ENCODE measurements at places on chromosomes 12 and 14. TPM values are rescaled to one million over a fixed set of nuclear protein-coding genes. Genes with fewer than 3 reads are reported as not detected.

CSRP2 gene
- total RNA-seq, result 405 TPM

CAPZA3 gene
- not detected for total RNA-seq

GRCh38 chr12:132657004-132657727, 30.0 kb downstream of the POLE start:
- peaks cover 11% of the 10 kb centered on the region for H3K36me3 ChIP-seq

DNA sequence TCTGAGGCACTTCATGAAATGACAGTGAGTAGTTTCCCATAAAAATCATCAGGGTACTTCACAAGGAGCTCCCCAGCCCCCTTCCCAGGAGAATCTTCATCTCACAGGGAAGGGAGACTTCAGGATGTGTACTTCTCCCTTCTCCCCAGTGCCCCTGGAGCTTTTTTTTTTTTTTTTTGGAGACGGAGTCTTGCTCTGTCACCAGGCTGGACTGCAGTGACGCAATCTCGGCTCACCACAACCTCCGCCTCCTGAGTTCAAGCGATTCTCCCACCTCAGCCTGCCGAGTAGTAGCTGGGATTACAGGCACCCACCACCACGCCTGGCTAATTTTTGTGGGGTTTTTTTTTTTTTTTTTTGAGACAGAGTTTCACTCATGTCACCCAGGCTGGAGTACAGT, 10.4 kb downstream of the ITPK1 start:
- H3K36me3 ChIP-seq, result no peaks in the 10 kb centered on the region
- no peaks in the 10 kb centered on the region for H3K27me3 ChIP-seq
- H3K27ac ChIP-seq, result no peak overlapping the region
- DNase-seq, result no peak

- no peaks in the 10 kb centered on the region for H3K36me3 ChIP-seq
- H3K4me1 ChIP-seq, result no peaks in the 10 kb centered on the region
- H3K27me3 ChIP-seq, result no peaks in the 10 kb centered on the region
- H3K4me3 ChIP-seq, result no peak overlapping the region
- DNase-seq, result no peak
These were observed 354.3 kb upstream of the SFSWAP start for GRCh38 chr12:131356485-131357184.

- H3K27ac ChIP-seq, result no peak overlapping the region
- H3K4me1 ChIP-seq, result no peaks in the 10 kb centered on the region
- H3K36me3 ChIP-seq, result no peaks in the 10 kb centered on the region
- H3K27me3 ChIP-seq, result no peaks in the 10 kb centered on the region
These were observed 39.8 kb downstream of the BAZ2A start for GRCh38 chr12:56590237-56590830.

DNA sequence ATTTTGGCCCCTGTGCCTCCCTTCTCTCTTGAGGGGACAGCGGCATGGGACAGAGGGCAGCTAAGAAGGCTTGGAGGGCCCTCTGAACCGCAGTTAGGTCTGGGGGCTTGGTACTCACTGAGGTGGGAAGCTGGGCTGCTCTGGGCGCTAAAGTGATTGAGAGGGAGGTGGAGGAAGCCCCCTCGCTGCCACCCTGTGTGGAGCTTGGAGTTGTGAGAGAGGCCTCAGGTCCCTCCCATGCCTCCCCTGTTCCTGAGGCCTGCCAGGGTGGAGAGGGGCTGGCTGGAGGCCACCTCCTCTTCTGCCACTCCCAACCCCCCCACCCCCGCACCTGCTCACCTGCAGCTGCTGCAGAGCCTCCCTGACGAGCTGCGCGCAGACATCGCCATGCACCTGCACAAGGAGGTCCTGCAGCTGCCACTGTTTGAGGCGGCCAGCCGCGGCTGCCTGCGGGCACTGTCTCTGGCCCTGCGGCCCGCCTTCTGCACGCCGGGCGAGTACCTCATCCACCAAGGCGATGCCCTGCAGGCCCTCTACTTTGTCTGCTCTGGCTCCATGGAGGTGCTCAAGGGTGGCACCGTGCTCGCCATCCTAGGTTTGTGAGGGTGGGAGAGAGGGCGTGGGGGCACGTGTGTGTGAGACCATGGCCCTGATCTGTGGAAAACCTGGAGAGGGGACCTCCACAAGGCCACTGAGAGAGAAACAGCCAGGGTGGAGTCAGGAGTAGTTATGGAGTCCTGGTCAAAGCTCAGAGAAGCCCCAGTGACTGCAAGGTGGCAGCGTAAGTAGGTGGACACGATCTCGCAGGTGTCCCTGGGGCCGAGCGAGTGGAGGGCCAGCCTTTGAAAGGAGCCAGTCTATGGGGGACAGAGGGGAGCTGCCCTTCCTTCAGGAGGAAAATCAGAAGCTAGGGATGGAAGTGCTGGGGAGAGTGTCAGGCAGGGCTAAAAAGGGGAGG, 11.2 kb downstream of the KCNH3 start:
- no peak for DNase-seq
- no peaks in the 10 kb centered on the region for H3K36me3 ChIP-seq
- no peak overlapping the region for H3K27ac ChIP-seq
- H3K4me3 ChIP-seq, result no peak overlapping the region
- H3K27me3 ChIP-seq, result peaks cover 79% of the 10 kb centered on the region
- H3K4me1 ChIP-seq, result peaks cover 8% of the 10 kb centered on the region

- no peaks in the 10 kb centered on the region for H3K27me3 ChIP-seq
- DNase-seq, result no peak
- H3K36me3 ChIP-seq, result no peaks in the 10 kb centered on the region
- no peak overlapping the region for H3K27ac ChIP-seq
- H3K4me3 ChIP-seq, result no peak overlapping the region
These were observed 188.9 kb downstream of the NPAS3 start for GRCh38 chr14:33127531-33127930.

- no peak overlapping the region for H3K4me3 ChIP-seq
- peak; percentile 61 for DNase-seq
- H3K4me1 ChIP-seq, result no peaks in the 10 kb centered on the region
These were observed 306.1 kb downstream of the KCNC2 start for GRCh38 chr12:74903522-74903921.

DNA sequence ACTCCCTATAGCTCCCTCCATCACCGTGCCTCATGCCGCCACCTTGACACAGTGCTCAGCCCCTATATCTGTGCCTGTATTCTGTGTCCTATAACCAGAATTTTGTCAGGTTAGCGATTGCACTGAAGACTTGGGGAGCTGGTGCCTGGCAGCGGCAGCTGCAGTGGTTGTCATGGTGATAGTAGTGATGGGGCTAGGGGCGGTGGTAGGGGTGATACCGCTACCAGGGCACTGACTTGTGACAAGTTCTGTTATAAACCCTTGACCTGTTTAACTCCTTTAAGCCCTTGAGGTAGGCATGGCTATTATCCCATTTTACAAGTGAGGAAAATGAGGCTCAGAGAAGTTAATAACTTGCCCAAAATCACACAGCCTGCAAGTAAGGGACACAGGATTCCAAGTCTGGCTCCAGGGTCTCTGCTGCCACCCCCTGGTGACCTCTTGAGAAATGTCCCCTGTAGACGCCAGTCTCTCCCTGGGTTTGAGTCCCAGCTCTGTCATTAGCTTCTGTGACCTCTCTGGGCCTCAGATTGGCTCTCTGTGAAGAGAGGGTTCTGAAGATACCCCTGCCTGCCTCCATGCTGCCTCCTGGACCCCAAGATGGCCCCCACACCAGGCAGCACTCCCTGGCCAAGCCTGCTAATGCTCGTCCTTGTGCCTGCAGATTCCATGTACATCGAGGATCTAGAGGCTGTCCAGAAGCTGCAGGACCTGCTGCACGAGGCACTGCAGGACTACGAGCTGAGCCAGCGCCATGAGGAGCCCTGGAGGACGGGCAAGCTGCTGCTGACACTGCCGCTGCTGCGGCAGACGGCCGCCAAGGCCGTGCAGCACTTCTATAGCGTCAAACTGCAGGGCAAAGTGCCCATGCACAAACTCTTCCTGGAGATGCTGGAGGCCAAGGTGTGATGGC, 121.9 kb downstream of the ESRRB start:
- no peak overlapping the region for H3K27ac ChIP-seq
- no peaks in the 10 kb centered on the region for H3K27me3 ChIP-seq
- peak; percentile 42 for DNase-seq

All from neural progenitor cell (in vitro differentiated cells).